Esophagus muscularis mucosa (tissue), 4 donors: ENCODE measurements at places on chromosomes 16 and 17. TPM values are rescaled to one million over a fixed set of nuclear protein-coding genes. Genes with fewer than 3 reads are reported as not detected.

Gene SULT1A1
- total RNA-seq = 17.2 TPM

DNA sequence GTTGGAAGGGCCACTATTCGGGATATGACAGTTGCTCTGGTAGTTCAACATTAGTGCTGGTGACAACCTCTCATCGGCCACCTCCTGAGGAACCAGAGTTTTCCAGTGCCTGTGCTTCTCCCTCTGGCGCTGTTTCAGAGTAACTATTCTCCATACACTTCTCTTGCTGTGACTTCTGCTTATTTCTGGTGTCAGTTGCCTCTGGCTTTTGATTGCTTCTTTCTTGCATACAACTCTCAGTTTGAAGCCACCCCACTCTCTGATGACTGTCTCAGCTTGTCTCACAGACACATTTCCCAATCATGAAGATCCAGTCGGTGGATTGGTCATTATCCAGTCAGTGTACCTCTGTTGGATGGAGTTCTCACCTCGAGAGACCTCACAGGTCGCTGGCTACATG, 3.4 kb upstream of the TM4SF5 start:
- no peak for DNase-seq

DNA sequence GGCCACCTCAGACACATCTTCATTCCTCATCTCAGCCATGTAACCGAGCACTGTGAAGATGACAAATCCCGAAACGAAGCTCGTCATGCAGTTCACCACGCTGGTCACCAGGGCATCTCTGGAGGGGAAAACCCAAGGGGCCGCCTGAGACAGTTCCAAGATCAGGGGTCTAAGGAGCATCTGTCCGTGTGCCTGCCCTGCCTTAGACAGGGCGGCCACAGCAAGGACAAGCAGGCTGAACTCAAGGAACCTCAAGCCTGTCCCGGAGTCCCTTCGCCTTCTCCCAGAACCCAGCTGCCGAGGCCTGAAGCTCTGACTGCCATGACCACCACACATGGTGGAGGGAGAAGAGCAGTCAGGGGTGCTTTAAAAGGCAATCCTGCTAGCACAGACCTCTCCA, 22.7 kb downstream of the SLC6A4 start:
- DNase-seq = no peak

GRCh38 chr16:54508351-54508750, 221.8 kb upstream of the IRX3 start:
- no peak for DNase-seq

GRCh38 chr16:27066668-27067537, at the start of gene C16orf82:
C16orf82 (plus strand) TSS chr16:27066927.
- DNase-seq = no peak

- no peak for DNase-seq
These were observed 10.8 kb downstream of the ZG16B start for GRCh38 chr16:2840914-2841313.

- DNase-seq = no peak
These were observed 30.4 kb upstream of the SBK1 start for GRCh38 chr16:28261942-28262341.

Gene ADAD2
- 0.42 TPM for total RNA-seq

GRCh38 chr17:34226011-34226743, 28.9 kb upstream of the CCL2 start:
- no peak for DNase-seq

- no peak for DNase-seq
These were observed 6.8 kb downstream of the MYO1C start for GRCh38 chr17:1485423-1486376.

DNA sequence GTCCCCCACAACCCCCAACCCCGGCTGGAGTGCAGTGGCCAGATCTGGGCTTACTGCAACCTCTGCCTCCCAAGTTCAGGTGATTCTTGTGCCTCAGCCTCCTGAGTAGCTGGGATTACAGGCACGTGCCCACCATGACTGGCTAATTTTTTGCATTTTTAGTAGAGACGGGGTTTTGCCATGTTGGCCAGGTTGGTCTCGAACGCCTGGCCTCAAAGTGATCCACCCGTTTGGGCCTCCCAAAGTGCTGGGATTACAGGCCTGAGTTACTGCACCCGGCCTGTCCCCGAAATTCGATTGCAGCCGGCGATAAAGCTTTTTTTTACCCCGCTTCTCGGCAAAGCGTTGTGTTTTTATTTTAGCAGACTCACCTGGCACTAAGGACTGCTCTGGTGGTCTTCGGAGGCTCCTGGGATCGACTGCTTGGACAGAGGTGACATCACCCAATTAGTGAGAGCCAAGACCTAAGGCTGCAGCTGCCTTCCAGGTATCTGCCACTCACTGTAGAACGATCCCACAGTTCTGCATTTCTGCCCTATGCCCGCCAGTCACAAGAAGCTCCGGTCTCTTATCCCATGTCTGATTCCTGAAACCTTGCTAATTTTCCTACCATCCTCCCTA, 82.2 kb upstream of the ARL4D start:
- no peak for DNase-seq
